ENCODE measurements at places on chromosomes 16 and 17.

- DNase-seq = no peak
These were observed at the start of gene PIK3R6 for GRCh38 chr17:8867361-8867981. PIK3R6 (minus strand) TSS chr17:8867674; CDS start chr17:8849794, 17,880 bp downstream.

GRCh38 chr16:67951485-67951884 lies 7.6 kb upstream of the LCAT start:
- no peak for DNase-seq

DNA sequence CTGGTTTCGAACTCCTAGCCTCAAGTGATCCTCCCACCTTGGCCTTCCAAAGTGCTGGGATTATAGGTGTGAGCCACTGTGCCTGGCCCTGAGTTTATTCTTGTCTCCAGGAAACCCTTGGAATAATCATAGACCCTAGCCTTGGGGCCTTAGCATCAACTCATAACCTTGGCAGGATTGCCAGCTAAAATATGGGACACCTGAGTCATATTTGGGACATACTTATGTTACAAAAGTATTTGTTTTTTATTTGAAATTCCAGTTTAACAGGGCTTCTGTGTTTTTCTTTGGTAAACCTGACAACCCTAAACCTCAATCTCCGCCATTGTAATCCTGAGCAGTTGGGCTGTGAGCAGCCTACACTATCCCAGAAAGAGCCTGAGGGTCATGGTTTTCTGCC lies 28.6 kb upstream of the TNS4 start:
- no peak for DNase-seq

DNA sequence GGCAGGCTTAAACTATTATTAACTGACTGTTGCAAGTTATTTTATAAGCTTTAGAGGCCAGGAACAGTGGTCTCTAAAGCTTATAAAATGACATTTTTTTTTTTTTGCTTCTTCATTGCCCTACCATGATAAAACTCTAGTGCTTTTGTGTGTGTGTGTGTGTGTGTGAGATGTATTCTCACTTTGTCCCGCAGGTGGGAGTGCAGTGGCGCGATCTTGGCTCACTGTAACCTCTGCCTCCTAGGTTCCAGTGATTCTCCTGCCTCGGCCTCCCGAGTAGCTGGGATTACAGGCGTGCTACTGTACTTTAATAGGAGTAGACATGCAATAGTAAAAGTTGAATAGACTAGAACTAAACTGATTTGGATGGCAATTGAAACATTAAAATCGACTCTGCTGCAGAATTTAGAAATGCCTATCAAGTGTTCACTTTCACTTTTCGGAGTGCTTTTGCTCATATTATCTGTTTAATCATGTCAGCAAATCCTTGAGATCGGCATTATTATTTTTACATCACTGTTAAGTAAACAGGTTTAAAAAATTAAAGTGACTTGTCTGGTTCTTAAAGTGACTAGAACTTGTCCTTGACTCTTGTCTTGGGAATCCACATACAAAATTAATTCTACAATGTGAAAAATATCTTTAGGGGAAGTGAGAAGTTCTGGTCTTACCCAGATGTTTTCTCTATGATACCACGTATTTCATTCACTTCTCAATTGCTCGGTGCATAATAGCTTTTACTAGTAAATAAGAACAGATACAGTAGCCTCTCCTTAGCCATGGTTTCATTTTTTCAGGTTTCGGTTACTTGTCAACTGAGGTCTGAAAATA lies 8.4 kb upstream of the PCTP start:
- no peak for DNase-seq

- DNase-seq = no peak
These were observed 1.7 kb upstream of the CES5A start for GRCh38 chr16:55876854-55877253.

DNA sequence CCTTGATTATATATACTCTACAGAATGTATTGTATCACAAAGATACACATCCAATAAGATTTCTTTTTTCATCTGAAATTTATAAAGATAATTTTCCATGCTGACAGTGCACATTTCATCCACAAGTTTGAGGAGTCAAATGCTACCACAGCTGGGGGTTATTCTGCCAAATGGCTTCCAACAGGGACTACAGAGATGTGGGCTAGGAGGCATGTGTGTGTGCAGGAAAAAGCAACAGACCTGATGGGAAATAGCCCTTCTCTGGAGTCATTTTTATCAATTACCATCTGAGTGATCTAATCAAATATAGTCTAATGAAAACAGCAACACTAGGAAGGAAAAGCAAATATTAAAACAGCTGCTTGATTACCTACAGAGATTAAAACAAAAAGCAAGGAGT lies 290.5 kb downstream of the CEP112 start:
- DNase-seq = no peak

DNA sequence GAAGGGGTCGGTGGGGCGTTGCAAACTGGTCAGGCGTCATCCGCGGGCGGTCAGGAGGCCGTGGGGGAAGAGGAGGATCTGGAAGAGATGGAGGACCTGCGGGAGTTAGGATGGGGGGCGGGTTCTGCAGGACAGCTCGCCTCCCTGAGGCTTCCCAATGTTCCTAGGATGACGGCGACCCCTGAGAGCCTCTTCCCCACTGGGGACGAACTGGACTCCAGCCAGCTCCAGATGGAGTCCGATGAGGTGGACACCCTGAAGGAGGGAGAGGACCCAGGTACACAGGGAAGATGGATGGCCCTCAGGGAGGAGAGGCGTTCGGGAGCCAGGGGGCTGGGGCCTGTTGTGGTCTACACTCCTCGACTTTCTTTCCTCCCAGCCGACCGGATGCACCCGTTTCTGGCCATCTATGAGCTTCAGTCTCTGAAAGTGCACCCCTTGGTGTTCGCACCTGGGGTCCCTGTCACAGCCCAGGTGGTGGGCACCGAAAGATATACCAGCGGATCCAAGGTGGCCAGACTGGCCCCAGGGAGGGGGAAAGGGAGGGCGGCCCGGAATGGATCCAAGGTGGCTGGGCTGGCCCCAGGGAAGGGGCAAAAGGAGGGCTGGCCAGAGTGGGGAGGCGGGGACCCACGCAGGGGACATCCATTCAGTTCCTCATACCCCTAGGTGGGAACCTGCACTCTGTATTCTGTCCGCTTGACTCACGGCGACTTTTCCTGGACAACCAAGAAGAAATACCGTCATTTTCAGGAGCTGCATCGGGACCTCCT lies 839 bp downstream of the PLD2 start:
- DNase-seq = no peak

GRCh38 chr17:45011767-45012166 lies 39.7 kb downstream of the DCAKD start:
- no peak for DNase-seq

GRCh38 chr16:17446661-17447060 lies 24.1 kb downstream of the XYLT1 start:
- no peak for DNase-seq

DNA sequence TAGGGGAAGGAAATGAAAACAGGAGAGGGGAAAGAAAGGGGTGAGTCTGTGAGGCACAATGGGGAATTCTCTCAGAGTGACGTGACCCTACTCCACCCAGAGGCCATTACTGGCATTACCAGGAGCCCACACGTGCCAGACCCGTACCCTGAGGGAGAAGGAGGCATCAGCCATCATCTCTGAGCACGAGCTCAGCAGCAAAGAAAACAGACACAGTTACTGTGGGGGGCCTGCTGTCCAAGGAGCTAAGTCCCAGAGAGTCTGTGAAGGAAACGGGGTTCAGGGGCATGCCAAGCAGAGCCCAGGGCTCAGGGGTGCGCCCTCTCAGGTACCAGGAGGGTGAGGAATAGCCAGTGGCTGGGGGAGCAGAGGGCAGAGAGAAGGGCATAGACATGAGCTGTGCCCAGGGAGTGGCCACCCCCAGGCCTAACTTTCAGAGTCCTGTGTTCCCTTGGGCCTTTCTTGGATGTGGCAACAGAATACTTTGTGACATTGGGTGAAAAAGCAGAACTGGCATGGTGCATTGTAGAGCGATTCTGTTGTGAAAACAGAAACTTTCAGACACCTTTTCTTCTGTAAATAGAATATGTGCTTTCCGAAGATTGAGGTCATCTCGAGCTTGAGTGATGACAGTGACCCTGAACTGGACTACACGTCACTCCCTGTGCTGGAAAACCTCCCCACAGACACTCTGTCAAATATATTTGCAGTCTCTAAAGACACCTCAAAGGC lies 11.3 kb downstream of the TAF1C start:
- peak; percentile 13 for DNase-seq

GRCh38 chr17:62919388-62919787 lies 46.6 kb upstream of the TANC2 start:
- no peak for DNase-seq

DNA sequence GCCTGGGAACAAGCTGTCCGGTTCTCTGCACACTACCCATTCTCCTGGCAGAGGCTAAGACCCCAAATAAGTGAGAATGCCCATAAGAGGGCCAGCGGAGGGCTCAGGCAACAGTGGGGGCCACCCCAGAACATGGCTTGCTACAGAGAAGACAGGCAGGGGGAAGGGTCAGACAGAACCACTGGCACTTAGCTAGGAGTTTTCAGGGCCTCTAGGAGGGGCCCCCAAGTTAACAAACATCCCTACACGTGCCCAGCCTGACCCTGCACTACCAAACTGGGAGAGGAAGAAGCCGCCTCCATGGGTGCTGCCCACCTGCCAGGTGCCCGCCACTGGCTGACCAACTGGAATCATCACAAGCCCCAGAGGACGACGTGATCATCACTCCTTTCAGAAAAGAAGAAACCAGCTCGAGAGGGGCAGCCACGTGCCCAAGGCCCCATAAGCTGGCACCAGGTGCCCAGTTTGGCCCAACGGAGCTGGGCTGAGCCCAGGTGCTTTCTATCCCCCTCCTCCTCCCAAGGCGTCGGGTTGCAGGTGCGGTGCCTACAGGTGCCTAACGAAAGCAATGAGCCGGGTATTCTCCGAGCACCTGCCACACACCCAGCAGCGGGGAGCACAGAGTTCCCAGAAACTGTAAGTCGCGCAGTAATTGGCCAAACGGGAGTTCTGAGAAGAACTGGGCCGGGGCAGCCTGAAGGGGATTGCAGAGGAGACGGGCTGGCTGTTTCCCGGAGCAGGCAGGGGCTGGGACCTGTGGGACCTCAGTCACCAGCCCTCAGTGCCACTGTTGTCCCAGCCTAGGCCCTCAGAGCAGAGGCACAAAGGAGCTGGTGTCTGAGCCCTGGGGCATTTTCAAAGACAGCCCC lies 13.2 kb downstream of the RPH3AL start:
- no peak for DNase-seq

DNA sequence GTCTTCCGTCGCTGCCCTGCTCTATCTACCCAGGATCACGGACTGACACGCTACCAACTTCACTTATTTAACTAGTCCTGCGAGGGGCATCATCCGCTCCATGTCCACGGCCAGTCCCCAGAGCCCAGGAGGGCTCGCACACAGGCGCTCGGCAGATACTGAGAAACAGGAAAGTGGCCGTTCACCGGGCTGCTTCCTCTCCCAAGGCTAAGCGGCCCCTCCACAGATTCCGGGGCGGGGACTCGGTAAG lies 388 bp downstream of the OXLD1 start:
- DNase-seq = peak; percentile 22

- no peak for DNase-seq
These were observed 138.9 kb upstream of the CDH11 start for GRCh38 chr16:65260746-65261145.

DNA sequence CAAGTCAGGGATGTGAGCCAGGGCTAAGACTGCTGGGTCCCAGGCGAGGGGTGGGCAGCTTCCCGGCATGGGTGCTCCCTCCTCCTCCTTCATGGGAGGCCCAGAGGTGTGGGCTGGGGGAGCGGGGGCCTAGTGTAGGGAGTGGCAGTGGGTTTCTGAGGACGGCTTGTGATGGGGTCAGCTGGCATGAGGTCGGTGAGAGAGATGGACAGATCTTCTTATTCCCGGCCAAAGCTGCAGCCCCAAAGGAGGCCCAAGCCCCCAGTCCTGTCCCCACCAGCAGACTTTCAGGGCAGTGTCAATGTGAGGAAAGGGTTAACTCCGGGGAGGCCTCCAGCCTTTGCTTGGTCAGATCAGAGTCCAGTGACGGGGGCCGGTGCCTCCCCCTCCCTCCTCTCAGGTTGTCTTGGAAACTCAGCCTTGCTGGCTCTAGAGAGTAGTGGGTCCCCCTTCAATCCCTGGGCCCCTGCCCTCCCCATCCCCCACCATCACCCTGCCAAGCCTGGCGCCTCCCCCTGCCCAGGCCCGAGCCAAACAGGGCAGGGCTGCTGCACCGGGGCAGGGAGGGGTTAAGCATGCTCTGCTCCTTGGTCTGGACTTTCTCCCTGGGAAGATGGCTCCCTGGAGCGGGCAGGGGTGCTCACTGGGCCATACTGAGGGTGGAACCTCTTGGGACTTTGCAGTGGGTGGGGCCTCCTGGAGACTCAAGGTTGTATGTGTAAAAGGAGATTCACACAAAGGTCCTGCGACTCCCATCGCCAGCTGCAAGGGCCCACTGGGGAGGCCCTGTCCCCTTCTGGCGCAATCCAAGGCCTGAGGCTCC lies 12.4 kb downstream of the NAT9 start:
- no peak for DNase-seq

- no peak for DNase-seq
These were observed 3.7 kb upstream of the PGS1 start for GRCh38 chr17:78374631-78375274.

- no peak for DNase-seq
These were observed 9.1 kb downstream of the ITGA3 start for GRCh38 chr17:50065056-50065455.

DNA sequence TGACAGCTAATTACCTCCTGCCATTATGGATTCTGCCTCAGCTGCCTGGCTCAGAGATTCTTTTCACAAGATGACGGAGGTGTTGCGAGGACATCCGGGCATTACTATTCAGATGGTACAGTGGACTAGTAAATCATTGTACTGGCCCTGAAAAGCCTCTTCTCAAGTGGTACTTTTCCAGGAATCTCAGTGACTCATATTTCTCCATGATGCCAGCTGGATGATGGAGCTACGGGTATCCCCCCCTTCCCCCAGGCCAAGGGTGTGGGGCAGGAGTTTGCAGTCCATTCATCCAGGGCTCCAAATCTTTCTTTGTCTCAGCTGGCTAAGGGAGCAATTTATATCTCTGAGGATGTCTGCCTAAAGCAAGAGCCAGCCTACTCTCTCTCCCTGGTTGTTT lies 107.7 kb upstream of the GPR139 start:
- DNase-seq = no peak

- DNase-seq = no peak
These were observed 83.2 kb downstream of the SPECC1 start for GRCh38 chr17:20092261-20092867.

DNA sequence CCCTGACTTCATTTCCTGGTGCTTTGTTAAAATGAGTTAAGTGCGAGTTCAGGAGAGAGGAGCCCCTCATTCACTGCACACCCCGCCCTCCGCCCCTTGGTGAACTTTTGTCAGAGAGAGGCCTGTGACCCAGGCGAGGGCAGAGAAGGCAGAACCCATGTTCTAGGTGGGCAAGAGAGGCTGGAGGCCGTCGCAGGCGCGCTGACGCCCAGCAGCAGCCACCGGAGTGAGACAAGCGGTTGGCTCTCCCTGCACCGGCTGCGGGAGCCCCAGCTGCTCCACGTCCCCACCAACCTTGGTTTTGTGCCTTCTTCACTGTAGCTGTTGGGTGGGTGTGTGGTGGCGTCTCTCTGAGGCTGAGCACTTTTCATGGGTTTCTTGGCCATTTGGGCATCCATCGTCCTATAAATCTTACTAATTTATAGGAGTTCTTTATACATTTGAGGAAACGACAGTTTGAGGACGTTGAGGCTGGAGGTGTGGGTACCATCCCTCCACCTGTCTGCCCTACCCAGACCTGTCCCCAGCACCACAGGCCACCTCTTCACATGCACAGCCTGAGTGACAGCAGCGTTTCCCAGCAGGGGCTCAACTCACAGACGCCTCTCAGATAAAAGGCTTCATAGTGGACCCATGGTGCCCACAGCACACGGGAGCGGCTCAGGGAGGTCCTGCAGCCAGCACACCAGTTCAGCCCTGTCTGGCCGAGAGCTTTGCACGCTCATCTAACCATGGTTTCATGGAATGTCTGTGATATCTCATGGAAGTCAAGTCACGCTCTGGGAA lies 45.2 kb upstream of the CBFA2T3 start:
- no peak for DNase-seq

GRCh38 chr17:36989173-36989572 lies 40.4 kb downstream of the AATF start:
- DNase-seq = no peak
